Right atrium auricular region (tissue), 2 donors: ENCODE measurements at places on chromosomes 6 and 20.

GRCh38 chr20:49754596-49754995, 40.9 kb upstream of the B4GALT5 start:
- no peak for DNase-seq

- DNase-seq, result no peak
Measured at GRCh38 chr6:32177183-32177787, 920 bp upstream of the RNF5 start.

GRCh38 chr6:113690281-113691259, 166.6 kb upstream of the MARCKS start:
- no peak for DNase-seq

GRCh38 chr6:15754035-15754705, 91.3 kb upstream of the DTNBP1 start:
- DNase-seq, result no peak
